ENCODE measurements at places on chromosomes 4 and X. TPM values are rescaled to one million over a fixed set of nuclear protein-coding genes. Genes with fewer than 3 reads are reported as not detected.

Gene SLC34A2
- not detected for total RNA-seq

Gene REPS2
- 0.74 TPM for total RNA-seq

Gene SLC25A43
- total RNA-seq = 2.6 TPM

Gene MAGEC2
- not detected for total RNA-seq

GRCh38 chr4:101914761-101915160 is 124.2 kb downstream of the BANK1 start:
- no peaks in the 10 kb centered on the region for H3K27me3 ChIP-seq
- H3K27ac ChIP-seq = no peak overlapping the region
- H3K4me3 ChIP-seq = no peak overlapping the region
- H3K4me1 ChIP-seq = no peaks in the 10 kb centered on the region
- H3K36me3 ChIP-seq = no peaks in the 10 kb centered on the region

- no peaks in the 10 kb centered on the region for H3K36me3 ChIP-seq
- no peak for DNase-seq
- no peaks in the 10 kb centered on the region for H3K4me1 ChIP-seq
- no peaks in the 10 kb centered on the region for H3K27me3 ChIP-seq
- no peak overlapping the region for H3K27ac ChIP-seq
- H3K4me3 ChIP-seq = no peak overlapping the region
These were observed 190.1 kb upstream of the GNPDA2 start for GRCh38 chr4:44916411-44916810.

GRCh38 chrX:17237146-17237545 is 137.9 kb upstream of the NHS start:
- H3K27me3 ChIP-seq = no peaks in the 10 kb centered on the region
- DNase-seq = no peak
- H3K36me3 ChIP-seq = no peaks in the 10 kb centered on the region
- no peak overlapping the region for H3K4me3 ChIP-seq
- H3K27ac ChIP-seq = no peak overlapping the region
